Esophagus muscularis mucosa (tissue), 4 donors: ENCODE measurements at places on chromosomes 1 and 21. TPM values are rescaled to one million over a fixed set of nuclear protein-coding genes. Genes with fewer than 3 reads are reported as not detected.

The FNDC10 gene
- 0.84 TPM for total RNA-seq

The SFT2D2 gene
- total RNA-seq: 29.1 TPM

The ACTA1 gene
- not detected for total RNA-seq

The SIPA1L2 gene
- total RNA-seq: 45.4 TPM

DNA sequence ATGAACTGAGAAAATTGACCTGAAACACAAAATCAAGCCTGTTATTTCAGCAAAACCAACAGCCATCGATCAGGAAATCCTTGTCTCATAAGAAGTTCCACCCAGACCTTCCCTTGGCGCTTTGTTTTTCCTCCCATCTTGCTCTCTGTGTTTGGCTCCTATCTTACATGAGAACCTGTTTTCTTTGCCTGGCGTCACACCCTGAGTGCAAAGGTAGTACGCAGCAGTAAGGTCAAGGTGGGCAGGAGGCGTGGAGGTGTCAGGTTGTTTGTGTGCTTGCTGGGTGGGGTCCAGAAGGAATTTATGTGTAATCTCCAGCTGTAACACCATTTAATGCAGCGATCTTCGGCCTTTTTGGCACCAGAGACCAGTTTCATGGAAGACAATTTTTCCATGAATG lies 50.5 kb downstream of the C1orf21 start:
- DNase-seq: no peak

- DNase-seq: no peak
Measured at GRCh38 chr21:28375708-28376385, 616.8 kb downstream of the LTN1 start.

DNA sequence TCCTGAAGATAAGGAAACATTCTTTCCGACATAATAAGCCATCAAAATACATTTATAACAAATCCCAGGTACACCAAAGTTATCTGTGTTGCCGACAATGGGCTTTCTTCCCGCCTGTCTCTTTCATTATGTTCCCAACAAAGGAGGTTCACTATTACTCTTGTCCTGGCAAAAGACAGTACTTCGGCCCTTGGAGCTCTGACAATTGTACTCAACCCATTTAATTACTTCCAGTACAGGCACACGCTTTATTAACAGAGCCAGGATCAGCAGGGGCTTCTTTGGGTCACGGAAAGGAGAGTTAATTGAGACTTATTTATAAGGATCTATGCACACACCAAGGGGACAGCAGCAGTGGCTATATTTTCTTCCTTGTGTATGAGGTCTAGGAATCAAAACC lies 46.6 kb upstream of the DUSP10 start:
- DNase-seq: no peak

DNA sequence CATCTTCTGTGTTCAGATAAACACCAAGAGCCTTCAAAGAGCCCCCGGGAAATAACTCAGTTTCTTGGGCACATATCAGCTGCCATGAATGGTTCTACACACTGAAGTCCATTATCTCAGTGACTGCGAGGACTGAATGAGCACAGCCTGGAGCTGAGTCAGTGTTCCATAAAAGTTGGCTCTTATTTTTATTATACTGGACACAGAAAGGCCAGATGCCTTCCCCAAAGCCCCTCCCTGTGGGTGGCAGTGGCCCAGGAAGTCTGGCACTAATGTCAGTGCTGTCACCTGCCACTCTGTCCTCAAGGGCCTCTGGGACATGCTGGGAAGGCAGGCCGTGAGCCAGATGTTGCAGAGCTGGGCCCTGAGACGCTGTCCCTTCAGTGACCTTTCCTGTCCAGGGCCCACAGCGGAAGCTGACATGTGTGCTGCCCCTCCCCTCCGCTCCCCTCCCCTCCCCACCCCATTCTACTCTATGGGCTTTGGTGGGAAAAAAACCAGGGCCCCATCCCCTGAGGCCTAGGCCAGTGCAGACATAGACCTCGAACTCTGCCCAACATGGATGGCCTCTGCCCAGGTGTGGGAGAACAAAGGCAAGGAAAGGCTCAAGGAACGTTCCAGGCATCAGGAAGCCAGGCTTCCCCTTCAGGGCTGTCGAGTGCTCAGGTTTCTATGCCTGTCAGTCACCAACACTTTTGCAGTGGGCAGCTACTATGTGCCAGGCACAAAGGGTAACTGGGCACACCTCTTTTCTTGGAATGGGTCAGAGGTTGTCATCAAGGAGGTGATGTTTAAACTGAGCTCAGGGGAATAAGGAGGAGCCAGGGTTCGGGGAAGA lies 22.4 kb upstream of the NPPB start:
- no peak for DNase-seq

- DNase-seq: no peak
Measured at GRCh38 chr1:6694121-6694713, 7.4 kb downstream of the DNAJC11 start.

DNA sequence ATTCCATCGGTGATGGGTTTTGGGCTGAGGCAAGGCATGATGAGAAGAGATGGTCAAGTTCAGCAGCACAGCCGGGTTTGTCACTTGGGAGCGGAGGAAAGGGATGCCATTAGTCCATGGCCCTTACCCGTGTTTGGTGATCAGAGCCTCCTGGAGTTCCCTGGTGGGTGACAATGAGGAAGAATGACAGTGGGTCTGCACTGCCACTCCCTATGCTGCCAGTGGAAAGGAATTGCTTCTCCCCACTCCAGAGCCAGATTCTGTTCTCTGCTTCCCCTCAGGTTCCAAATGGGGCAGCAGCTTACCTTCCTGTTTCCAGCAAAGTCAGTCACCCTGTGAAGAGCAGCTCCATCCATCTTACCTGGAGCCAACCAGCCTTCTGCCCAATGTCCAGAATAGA lies 393.1 kb downstream of the PTPRU start:
- DNase-seq: peak; percentile 72

- DNase-seq: no peak
Measured at GRCh38 chr1:172125812-172126430, 284.6 kb downstream of the DNM3 start.
